Fibroblast of villous mesenchyme (primary cell): ENCODE measurements at places on chromosomes 13 and 19. TPM values are rescaled to one million over a fixed set of nuclear protein-coding genes. Genes with fewer than 3 reads are reported as not detected.

ATP4A gene
- not detected in 2 replicates for total RNA-seq

DUXA gene
- total RNA-seq = not detected in 2 replicates

STXBP2 gene
- 4.2 and 9.9 TPM in 2 replicates for total RNA-seq

DNA sequence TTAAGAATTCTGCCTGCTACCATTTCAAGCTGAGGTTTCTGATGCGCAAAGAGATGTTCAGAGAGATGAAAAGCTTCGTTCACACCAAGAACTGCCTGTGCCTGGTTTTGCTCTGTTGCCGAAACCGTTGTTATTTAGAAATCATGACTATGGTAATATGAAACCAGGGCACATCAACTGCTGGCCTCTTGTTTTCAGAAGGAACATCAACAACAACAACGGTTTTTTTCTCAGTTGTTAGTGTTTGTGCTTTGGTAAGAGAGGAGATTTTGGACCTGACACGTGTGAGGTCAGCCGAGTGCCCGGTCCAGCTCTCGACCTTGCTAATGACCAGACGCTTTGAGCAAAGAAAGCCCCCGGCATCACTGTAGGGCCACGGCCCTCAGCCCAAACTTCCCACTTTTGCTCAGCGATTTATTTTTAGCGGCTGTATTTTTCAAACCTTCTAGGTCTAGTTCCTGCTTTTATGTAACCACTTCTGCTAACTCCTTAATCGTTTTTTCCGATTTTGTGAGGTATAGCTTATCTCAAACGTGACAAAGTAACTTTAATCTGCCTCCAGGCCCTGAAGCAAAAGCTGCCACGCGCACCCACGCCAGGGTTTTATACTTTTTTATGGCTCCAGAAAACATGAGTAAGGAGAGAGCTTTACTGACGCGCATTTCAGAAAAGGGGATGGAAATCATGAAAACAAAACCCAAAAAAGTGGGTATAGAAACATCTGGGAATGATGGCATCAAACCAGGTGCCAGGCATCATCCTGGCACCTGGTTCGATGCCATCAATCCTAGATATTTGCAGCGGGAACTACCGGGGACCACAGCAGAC, 42.0 kb downstream of the KLF2 start:
- DNase-seq = peak; percentile 79

DNA sequence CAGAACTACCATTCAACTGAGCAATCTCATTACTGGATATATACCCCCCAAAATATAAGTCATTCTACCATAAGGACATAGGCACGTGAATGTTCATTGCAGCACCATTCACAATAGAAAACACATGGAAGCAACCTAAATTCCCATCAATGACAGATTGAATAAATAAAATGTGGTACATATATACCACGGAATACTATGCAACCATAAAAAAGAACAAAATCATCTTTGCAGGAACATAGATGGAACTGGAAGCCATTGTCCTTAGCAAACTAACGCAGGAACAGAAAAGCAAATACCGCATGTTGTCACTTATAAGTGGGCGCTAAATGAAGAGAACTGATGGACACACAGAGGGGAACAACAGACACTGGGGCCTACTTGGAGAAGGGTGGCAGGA, 14.1 kb downstream of the RNF113B start:
- DNase-seq = no peak

DNA sequence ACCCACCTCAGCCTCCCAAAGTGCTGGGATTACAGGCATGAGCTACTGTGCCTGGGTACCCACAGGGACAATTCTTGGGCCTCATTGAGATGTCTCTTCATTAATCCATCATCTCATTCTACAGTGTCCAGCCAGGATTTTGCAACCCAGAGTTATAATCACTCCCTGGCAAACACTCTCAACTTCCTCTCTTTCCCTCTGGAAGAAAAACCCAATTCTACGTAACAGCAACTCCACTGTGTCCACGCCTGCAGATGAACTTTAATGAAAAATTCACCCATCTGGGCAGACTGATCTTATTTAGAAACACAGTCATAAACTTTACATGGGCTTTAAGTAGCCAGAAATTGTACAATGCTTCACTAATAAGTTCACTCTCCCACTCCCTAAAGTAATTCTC, 90.1 kb upstream of the ABCC4 start:
- no peak for DNase-seq

DNA sequence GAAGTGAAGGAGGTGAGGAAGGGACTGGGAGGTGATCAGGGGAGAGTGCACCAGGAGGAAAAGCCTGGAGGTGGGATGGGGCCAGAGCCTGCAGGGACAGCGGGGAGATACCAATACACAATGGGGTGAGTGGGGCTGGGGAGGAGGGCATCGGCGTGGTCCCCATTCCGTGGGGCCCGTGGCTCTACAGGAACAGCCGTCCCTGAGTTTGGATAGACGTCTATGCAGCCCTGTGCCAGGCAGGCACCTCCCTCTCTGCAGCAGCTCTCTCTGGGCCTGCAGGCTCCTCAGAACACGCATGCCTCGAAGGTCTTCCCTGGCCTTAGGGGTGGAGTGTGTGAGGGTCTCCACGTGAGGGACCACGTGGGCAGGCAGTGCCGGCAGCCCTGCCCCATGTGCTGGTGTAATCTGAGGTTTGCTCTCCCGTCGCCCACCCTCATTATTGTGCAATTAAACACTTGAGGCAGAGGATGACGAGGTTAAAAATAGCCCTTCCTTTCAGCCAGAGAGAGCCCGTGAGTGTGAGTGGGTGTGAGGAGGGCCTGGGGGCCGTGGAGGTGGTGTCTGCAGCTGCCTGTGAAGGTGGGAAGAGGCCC, 16.5 kb downstream of the C2CD4C start:
- no peak for DNase-seq

GRCh38 chr13:51557875-51558612, 26.2 kb upstream of the WDFY2 start:
- DNase-seq = peak; percentile 59
